ENCODE measurements at places on chromosomes 4 and X.

DNA sequence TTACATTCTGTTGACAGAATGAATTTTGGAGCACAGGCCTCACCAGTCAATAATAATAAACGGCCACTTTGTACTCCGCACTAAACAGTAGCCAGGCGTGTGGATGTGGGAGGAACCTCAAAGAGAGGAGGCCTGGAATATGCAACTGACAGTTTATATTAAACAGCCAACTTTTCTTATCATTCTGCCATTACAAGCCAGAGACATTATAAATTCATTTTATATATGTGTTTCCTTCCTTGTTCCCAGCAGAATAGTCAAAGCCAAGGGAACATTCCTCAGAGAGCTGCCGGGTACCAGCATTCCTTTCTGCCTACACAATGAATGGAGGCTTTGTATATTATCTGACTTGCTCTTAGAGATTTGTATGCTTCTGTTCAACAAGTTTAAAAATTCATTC lies 436.5 kb upstream of the FTHL17 start:
- DNase-seq: no peak

DNA sequence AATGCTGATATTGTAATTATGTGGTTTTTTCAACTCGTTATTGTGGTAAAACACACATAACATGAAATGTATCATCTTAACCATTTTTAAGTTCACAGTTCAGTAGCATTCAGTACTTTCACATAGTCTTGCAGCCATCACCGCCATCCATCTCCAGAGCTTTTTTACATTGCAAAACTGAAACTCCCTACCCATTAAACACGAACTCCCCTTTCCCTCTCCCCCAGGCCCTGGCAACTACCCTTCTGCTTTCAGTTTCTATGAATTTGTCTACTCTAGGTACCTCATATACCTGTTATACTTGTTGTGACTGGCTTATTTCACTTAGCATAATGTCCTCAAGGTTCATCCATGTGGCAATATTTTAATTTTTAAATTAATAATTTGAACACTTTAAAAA lies 380.6 kb downstream of the MAPK10 start:
- no peak for DNase-seq

DNA sequence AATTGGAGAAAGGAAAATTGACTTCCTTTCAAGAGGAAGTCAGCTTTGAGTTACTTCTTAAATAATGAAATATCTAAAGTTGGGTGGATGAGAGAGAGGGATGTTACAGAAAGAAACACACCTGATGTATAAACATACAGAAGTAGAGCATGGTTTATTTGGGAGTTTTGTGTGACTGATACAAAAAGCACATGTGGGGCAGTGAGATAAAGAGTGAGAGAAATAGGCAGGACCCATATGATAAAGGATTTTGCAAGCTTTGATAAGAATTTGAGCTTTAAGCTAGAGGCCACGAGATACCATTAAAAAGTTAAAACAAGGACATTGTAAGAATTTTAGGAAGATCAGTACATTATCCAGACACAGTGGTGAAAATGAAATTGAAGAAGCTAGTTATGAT lies 263.3 kb upstream of the GPRIN3 start:
- no peak for DNase-seq

- DNase-seq: no peak
These were observed 1454.8 kb downstream of the RPA4 start for GRCh38 chrX:98338544-98338943.

DNA sequence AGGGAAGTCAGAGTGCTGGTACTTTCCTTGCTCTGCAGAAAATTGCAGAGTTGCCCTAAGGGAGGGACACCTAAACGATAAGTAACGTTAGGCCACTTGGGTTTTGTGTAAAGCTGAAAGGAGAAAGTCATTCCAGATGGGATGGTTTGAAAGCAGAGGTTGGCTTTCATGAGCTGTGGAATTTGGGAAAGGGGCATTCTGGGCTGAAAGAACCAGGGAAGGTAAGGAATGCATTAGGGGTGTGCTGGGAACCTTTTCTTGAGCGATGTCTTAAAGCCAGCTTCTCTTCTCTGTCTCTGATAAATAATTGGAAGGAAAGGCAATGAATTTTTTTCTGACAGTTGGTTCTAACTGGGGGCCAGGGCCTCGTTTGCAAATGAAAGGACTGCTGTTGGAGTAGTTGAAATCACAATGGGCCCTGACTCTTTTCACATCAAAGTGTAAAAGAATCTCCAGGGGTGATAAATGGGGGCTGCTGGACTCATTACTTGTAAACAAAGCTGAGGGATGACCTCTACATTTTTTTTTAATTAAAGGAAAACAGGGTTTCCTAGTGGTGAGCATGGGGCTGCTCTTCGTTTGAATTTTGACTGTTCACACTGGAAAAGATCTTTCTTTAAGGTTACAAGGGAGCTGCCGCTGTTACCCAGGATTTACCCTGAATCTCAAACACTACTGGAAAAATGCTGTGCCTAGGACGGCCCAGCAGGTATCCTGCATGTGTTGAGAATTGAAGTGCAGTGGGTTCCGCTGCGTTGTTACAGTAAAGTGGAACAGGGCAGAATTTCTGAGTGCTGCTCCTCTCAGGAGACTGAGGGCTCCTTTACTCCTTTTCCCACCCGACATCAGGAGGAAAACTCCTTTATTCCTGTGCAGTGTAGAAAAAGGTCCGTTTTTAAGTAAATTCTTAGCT lies 25.0 kb downstream of the AFF1 start:
- no peak for DNase-seq

DNA sequence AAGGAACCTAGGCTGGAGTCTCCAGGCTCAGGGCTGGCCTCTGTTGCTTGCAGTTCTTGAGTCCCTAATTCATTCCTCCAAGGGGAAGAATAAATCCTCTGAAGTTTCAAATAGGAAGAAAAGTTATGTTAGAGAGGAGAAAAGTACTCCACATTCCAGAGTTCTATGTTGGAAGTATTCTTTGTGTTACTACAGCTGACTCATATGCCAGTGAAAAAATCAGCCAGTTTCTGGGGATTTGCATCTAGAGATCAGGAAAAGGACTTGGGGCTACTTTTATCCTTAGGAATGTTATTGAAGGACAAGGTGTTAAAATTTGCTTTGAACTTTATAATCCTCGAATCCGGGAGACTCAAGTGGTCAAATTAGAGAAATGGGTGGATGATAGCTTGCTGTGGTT lies 11.7 kb upstream of the NUDT9 start:
- DNase-seq: no peak

DNA sequence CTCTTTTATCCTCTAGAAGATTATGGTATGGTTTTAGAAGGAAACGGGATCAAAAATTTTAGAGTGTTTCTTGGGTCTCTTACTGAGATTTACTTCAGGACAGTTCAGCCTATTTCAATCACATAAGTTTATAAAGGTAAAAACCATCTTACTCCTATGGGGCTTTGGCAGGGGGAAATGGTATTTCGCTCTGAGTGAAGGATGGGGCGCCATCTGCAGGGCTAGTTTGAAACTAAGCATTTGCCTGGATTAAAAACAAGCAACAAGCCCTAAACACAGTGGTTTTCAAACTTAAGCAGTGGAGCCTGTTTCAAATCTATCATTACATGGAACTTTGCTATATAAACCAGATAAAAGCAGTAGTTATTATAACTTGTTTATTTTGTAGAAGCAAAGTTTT lies 361.5 kb upstream of the FMR1 start:
- no peak for DNase-seq

GRCh38 chrX:107421337-107421861 lies 28.1 kb upstream of the FRMPD3 start:
- DNase-seq: no peak

- no peak for DNase-seq
These were observed 479.2 kb downstream of the GBA3 start for GRCh38 chr4:23171976-23172375.

GRCh38 chr4:121199742-121200561 lies 35.8 kb upstream of the TNIP3 start:
- DNase-seq: no peak

DNA sequence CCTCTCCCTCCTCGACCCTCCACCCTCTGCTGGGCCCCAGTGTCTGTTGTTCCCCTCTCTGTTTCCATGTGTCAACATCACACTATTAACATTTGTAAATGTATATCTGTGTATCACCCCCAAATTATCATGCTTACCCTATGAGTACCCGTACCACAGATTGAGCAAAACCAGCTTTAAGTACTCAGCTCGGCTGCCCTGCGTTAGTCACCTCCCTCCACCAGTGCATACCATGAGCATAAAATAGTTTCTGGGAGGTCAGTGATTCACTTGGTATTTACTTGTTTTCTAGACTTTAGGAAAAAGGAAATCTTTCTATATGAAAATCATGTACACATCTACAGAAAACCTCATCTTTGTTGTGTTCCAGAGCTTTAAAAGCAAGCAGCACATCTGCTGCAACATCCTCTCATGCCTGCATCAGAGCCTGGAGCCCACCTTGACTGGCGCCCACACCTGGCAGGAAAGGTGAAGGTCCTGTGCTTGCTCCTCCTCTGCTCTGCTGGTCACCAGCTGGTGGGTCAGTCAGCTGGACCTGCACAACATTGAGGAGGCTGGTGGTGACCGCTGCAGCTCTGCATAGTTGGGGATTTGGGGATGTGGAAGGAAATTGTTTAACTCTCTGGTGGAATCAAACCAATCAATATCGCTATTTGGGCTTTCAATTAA lies 214.4 kb upstream of the KLF3 start:
- DNase-seq: no peak

All from stimulated activated CD8-positive, alpha-beta memory T cell treated with anti-CD3 and anti-CD28 coated beads, Interleukin-2, amount 100 ng/mL, for 1 hour (primary cell).